ENCODE measurements at places on chromosomes 2 and 18.
A peak's percentile ranks its signal among the peaks of the same experiment; 100 is the strongest.

DNA sequence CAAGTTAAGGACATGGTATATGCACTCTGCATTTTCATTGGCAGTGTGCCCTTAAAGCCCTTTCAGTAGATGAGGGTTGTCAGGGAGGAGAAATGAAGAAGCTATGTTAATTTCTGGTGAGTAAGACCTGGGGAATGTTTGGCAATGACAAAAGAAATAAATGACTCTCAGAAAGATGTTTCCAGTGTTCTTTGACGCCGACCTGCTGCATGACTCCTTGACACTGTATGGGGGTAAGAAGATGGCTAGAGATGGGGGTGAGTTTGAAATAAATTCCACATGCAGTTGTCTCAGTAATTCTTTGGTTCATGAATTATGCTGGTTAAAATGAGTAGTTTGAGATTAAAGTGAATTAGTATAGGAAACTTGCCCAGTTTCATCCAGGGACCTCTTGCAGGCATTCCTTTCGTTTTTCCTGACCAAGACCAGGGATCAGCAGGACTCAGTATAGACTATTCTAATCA lies 5.9 kb downstream of the CCDC121 start:
- DNase-seq = peak; percentile 98

DNA sequence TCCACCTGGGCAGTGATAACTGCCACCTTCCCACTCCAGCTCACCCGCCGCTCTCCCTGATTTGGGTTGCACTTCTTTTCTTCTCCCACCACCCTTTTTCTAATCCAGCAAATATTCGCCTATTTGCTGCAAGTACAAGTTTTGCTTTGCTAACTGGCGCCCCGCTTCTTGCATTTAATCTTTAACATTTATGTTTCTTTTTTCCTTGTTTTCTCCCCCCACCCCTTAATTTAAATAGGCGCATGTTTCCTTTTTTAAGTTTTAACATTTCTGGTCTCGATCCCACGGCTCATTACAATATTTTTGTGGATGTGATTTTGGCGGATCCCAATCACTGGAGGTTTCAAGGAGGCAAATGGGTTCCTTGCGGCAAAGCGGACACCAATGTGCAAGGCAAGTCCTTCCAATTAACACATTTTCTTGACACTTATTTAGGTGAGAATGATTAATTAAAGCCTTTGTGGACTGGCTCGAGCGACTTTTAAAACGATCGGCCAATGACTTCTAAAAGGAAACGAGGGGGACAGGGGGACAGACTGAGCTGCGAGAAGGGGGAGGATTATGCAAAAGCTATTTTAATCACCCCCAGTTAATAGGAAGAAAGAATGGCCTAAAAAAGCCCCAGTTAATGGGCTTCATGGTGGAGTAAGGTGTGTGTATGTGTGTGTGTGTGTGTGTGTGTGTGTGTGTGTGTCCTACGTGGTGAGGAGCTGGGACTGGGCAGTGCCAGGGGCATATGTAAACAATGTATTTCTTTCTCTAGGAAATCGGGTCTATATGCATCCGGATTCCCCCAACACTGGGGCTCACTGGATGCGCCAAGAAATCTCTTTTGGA lies 1.6 kb downstream of the TBR1 start:
- no peak for DNase-seq

DNA sequence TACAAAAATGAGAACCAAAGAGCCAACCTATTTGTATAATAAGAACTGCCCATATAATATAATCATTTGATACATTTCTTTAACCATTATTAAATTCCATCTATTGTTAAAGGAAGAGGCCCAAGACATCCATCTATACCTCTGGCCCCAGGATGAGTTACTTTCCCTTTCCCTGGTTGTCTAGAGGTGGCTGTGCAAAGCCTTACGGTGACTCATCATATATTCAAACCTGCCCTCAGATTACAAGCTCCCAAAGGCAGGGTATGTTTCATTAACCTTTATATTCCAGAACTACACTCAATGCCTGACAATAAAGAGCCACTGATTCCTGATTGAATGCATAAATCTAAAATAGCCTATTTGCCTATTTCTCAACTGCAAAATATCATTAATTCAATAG lies 105.8 kb upstream of the PID1 start:
- DNase-seq = no peak

DNA sequence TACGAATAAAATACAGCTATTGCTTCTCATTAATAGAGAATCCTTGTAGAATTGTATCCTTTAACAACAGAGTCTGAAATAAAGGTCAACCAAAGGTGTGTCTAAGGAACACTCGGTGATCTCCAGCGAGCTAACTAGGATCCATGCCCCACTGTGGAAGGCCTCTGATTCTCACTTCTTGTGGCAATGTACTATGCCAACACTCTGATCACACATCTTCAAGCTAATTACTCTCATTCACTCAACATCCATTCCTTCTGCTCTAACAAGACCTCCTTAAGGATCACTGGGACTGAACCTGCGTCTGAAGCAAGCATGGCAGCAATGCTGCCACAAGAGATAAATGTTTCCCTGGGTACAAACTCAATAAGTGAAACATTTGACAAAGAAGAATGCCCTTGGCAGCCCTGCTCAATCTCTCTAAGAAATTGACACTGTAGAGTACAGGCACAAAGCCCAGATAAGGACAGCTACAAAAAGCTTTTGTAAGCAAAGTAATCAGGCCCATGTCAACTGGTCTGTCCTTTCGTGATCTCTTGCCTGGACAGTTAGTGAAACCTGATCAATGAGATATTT lies 74.6 kb upstream of the PARD3B start:
- DNase-seq = no peak

DNA sequence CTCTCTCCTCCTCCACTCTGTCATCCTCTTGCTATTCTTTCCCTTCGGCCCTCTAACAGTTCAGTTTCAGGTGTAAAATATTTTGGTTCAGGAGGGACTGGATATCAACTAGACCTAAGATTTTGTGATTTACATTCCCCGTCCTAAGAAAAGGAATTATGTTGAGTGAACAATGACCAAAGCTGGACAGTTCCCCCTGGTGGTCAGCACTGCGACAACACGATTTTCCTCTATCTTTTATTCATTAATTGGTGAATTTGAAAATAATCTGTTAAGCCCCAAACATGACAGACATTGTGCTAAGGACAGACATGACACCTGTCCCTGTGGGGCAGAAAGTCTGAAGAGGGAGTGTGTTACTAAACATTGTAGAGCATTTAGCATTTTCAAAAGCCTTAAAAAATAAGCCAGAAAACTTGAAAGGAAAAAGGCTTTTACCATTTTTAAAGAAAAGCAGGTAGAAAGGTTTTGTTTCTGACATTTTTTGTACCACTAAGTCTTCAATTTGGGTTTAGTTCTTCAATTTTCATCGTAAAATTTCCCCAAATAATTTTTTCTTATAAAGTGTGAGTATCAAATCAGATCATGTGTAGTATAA lies 28.4 kb upstream of the GTF2A1L start:
- peak; percentile 38 for DNase-seq

DNA sequence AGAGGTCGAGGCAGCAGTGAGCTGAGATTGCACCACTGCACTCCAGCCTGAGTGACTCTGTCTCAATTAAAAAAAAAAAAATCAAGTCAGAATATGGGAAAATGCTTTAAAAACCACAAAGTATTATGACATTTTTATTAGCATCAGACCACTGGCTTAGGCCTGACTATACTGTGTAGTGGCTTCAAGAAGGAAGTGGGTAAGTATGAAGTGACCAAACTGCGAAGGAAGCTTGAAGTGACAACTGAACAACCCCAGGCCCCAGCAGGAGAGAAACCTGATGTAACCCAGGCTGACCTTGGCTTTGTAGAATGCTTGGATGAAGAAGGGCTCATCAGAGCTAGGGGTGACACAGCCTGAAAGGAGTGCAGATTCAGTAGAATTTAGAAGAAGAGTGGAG lies 21.4 kb upstream of the HAAO start:
- no peak for DNase-seq

GRCh38 chr2:157469726-157470125 lies 25.8 kb upstream of the CYTIP start:
- peak; percentile 56 for DNase-seq

GRCh38 chr2:55718165-55719008 lies 24.7 kb upstream of the PNPT1 start:
- DNase-seq = peak; percentile 72

DNA sequence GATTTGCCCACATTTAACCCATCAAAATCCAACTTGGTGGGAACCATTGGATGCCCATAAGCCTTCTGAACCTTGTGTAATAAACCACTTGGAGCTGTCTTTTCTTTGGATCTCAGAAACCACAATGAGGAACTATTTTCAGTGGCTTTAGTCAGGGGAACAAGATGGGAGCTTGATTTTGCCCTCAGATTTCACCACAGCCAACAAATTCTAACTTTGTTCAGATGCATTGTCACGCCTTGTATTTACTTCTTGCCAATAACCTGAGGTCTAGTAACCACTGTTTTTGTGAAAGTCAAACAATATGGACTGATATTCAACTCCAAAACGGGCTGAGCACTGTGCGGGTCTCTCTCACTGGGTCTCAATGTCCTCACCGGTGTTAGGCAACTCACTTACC lies 508.2 kb downstream of the TNS1 start:
- DNase-seq = no peak

GRCh38 chr2:240567872-240568677 lies at the start of gene RNPEPL1:
RNPEPL1 (plus strand) TSS chr2:240568484; CDS start chr2:240568587, 103 bp downstream.
- DNase-seq = peak; percentile 41

DNA sequence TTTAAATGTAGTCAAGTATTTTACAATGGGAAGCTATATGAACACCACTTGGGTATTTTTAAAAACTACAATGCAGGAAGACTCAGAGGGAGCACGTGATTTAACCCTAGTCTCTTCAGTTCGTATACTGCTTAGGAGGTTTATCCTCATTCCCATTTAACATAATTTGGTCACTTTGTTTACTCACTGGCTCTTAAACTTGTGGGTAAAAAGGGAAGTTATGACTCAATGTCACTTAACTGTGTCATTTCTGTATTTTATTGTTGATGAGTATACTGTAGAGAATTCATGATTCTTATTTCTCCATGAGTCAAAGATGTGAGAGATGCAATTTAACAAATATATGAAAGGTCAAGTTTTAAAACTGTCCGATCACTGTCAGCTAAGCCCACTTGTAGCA lies 48.2 kb downstream of the SLC66A3 start:
- peak; percentile 76 for DNase-seq

DNA sequence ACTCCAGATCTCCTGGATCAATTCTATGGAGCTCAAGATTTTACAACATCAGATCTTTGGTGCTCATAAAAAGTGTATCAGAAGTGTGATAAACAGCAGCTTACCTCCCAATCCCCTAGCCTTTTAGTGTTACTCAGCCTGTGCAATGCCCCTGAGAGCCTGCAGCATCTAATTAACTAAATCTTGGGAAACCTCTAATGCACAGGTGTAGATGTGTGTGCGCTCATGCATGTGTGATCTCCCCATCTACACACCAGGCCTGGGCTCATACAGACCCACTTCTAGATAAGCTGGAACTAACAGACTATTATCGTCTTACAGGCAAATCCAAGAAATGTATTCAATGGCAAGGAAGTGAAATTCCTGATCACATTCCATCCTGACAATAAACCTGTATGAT lies 7.5 kb downstream of the SUCLG1 start:
- DNase-seq = no peak

DNA sequence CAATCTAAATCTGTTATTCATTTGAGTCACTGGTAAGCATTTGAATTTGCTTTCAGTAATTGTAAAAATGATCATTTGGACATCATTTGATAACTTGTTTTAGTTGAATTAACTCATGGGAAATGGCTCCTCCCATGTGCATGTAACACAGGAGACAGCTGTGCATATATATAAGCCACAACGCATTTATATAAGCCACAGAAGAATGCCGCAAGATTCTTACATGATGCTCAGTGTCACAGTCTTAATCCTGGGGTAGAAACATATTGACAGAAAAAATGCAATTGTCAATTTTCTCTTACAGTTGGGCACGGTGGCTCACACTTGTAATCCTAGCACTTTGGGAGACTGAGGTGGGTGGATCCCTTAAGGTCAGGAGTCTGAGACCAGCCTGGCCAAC lies 13.3 kb upstream of the IAH1 start:
- peak; percentile 17 for DNase-seq

GRCh38 chr2:164599954-164600589 lies 21.2 kb downstream of the GRB14 start:
- peak; percentile 66 for DNase-seq

DNA sequence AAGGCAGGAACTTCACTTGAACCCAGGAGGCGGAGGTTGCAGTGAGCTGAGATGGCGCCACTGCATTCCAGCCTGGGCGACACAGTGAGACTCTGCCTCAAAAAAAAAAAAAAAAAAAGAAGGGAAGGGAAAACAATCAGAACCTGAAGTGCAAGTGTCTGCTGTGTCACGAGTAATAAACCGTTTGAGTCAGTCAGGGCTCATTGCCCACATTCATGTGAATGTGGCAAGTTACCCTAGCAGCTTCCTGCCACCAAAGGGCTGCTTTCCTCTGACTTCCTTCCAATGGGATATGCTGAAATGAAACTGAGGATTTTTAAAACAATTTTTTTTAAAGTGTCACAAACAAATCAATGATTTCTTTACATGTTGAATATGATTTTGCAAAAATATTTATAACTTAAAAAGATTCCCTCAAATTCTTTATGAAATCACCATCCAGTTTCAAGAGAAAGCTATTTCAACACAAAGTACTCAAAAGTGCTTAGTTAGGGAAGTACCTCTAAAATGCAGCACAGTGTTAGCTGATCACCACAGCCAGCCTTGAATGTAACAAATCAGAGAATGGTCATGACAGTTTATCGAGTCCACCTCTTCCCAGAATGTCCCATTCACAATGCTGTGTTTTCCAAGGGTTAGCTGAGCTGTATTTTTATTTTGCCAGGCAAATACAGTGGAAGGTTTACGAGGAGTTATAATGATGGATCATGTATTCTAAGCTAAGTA lies 36.4 kb downstream of the WDSUB1 start:
- DNase-seq = peak; percentile 61

DNA sequence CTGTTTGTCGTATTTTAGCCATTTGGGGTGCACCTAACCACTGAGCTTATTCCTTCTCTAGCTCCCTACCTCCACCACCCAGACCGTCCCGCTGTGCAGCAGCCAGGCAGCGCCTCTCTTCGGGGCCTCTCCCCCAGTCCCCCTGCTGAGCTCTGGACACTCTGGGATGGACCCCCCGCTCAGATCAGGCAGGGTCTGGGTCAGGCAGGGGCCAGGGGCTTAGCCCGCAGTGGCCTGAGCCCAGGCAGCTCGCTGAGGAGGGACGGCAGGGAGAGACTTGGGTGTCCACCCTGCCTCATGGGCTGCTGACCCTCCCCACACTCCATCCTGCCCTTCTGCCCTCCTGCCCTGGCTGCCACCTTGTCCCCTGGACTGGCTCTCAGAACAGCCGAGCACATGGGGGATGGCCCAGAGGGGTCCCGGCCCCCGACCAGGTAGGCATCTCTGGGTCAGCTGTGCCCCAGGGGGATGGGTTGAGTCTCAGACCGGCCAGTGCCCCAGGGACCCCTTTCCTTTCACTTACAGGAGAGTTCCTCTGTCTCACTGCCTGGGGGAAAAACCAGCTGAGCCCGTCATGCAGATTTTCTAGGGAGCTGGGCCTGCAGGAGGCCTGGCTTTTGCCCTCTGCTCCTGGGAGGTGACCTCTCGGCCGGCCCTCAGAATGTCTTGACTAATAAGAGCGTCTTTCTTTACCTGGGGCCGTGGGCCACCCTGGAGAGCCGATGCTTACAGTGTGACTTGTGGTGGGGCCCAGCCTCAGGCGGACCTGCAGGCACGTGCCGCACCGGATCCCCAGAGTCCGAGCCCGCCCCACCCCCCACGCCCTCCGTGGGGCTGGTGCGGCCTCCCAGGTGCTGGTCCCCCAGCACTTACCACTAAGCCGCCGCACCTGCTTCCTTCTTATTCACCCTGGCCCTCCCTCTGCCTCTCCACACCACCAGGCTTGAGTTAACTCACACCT lies 22.8 kb upstream of the PXDN start:
- DNase-seq = no peak

- DNase-seq = peak; percentile 11
Measured at GRCh38 chr2:232668805-232669444, 28.2 kb upstream of the GIGYF2 start.
